ENCODE measurements at places on chromosomes 12 and 14. TPM values are rescaled to one million over a fixed set of nuclear protein-coding genes. Genes with fewer than 3 reads are reported as not detected.

DNA sequence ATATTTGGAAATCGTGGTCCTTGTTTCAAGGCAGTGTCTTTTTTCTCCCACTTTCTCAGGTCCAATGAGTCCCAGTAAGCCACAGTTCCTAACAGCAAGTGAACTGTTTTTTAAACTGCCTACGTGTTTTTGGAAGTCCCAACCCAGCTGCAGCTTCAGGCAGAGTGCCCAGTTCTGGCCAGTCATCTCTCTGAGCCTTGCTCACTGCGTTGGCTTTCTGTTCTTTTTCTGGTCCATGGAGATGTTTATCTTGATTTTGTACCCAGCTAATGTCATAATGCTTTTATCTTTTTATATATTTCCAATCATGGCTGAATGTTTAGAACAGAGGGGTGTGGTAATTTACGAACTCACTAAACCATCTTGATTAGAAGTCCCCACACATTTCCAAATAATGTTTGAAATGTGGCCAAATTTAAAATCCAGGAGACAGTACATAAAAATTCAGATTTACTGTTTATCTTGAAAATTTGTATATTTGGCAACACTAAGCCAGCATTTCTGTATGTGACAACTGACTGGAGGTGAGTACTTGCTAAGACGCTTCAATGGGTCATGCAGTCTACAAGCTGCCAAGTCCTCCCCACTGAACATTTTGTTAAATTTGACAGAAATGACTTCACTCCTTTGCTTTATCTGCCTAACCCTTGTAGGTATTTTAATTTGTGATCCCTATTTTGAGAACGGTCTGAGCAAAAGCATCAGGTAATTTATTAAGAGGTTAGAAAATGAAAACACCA is 46.1 kb upstream of the OTOGL start:
- H3K36me3 ChIP-seq, result no peaks in the 10 kb centered on the region
- peaks cover 10% of the 10 kb centered on the region for H3K4me1 ChIP-seq
- H3K27me3 ChIP-seq, result no peaks in the 10 kb centered on the region
- DNase-seq, result peak; percentile 48
- H3K4me3 ChIP-seq, result no peak overlapping the region

PRB2 gene
- 0.62 TPM for total RNA-seq

MSRB3 gene
- total RNA-seq, result 15.1 TPM

TAS2R13 gene
- 3.1 TPM for total RNA-seq
